Fibroblast of skin of left biceps (primary cell): ENCODE measurements at places on chromosomes 6 and 20.

GRCh38 chr6:134457941-134458340 is 140.0 kb upstream of the SGK1 start:
- DNase-seq: no peak

DNA sequence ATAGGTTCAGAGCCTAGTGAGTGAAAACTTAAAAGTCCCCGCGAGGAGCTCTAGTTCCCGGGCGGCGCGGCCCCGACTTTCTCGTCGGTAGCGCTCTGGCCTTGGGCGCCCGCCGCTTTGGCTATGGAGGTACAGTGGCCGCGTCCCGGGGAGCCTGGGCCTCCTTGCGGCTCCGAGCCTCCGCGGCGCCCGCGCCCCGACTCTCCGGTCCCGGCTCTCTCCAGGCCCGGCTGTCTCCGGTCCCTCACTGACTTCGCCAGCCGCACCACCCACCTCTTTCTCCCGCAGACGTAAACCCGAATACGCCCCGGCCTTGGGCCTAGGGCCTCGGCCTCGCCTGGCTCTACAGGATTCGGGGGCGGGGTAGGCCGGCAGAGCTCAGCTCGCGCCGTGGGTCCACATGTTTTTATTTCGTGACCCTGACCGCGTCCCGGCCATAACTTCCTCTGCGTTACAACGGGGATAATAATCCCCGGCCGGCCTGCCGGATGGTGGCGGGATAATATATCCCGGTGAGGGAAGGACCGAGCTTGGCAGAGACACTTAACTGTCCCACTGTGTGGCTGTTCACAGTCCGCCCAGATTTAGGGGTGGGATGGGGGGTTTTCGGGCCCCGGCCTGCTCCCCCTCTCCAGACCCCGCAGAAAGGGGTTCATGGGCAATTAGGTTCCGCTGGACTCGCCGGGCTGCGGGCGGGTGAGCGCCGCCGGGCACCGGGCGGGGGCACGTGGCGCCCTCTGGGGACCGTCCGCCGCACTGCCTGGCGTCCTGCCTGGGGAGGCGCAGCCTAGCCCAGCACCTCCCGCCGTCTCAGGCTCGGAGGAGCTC is 10.0 kb upstream of the TBX18 start:
- no peak for DNase-seq

DNA sequence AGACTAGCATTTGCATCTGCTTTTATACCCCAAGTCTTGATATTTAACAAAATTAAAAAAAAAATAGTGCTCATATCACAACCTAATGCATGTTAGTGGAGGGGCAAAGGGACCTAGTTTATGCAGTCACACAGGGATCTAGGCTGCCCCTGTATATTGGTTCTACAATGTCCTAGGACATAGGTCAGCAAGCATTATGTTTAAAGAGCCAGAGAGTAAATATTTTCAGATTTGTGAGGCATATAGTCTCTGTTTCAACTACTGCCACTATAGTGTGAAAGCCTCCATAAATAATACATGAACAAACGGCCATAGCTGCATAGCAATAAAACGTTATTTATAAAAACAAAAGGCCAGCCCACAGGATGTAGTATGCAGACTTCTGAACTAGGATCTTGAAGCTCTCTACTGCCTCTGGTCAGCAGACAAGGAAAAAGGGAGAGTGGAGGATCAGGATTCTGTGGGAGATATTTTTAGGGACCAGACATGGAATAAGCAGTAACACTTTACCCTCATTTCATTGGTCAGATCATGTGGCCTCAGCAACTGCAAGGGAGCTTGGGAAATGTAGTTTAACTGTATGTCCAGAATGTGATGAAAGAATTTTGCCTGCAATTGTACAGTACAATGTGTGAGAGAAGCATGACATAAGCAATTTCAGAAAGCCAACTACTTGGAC is 414.2 kb upstream of the SPTLC3 start:
- DNase-seq: no peak

- no peak for DNase-seq
Measured at GRCh38 chr20:59124296-59125029, 39.2 kb upstream of the ZNF831 start.

DNA sequence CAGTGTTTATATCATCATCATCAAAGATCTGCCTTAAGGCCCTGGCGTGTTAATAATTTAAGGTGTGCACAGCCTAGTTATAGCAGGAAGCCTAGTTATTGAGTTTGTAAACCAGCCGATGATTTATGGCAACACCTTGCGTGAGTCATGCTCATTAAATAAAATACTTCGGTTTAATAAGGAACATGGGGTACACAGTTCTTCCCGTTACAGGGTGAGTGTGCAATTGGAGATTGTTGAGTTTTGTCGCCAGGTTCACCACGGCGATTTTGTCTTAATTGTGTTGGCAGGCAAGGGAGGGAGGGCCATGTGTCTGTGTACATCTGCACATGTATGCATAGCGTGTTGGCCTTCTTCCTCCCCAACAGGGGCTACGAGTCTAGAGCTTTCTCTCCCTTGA is 104.0 kb downstream of the TFAP2A start:
- DNase-seq: no peak

- no peak for DNase-seq
Measured at GRCh38 chr20:19750101-19750606, 7.9 kb upstream of the RIN2 start.

DNA sequence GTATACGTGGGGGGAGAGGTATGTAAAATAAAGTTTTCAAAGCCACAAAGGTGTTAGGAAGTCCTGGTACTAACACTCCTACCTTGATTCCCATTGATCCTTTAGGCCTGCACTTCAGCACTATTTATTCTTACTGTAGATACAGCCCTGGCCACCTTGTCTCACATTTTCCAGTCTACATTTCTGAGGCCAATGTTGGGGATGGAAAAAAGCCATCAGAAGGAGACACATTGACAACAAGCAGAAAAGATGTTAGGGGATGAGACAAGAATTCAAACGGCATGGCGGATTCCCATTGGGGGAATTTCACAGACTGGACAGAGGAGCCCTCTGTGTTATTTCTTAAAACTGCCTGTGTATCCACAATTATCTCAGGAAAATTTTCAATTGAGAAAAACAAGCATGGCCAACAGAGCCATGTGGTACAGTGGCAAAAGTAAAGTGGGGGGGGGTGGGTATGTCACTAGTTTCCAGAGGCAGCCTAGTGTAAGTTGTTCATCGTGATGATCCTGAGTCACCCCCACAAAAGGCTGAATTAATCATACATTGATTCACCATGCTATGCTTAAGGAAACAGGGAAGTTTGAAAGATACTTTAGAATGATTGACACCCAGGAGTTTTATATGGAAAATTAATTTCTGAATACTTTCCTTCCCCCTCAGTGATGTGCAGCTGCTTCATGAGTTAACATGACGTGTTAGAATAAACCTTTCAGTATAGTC is 40.5 kb downstream of the RREB1 start:
- no peak for DNase-seq

GRCh38 chr6:43159599-43159998 is 11.5 kb upstream of the SRF start:
- DNase-seq: no peak
